IMR-90 (cell line): ENCODE measurements at places on chromosomes 1 and 21.

- no peak overlapping the region for H3K4me3 ChIP-seq
- peaks cover 3% of the 10 kb centered on the region for H3K27me3 ChIP-seq
- no peak overlapping the region for H3K27ac ChIP-seq
- no peak for DNase-seq
- H3K36me3 ChIP-seq, result no peaks in the 10 kb centered on the region
Measured at GRCh38 chr1:161404051-161404597, 36.4 kb upstream of the CFAP126 start.

- H3K27ac ChIP-seq, result peak overlapping the region; percentile 77; the same call in 1 of the 2 replicates
- H3K4me1 ChIP-seq, result peaks cover 7% of the 10 kb centered on the region; the same call in 1 of the 2 replicates
- no peaks in the 10 kb centered on the region for H3K27me3 ChIP-seq
- no peaks in the 10 kb centered on the region for H3K36me3 ChIP-seq
Measured at GRCh38 chr21:14850394-14850793, 214.4 kb downstream of the NRIP1 start.

DNA sequence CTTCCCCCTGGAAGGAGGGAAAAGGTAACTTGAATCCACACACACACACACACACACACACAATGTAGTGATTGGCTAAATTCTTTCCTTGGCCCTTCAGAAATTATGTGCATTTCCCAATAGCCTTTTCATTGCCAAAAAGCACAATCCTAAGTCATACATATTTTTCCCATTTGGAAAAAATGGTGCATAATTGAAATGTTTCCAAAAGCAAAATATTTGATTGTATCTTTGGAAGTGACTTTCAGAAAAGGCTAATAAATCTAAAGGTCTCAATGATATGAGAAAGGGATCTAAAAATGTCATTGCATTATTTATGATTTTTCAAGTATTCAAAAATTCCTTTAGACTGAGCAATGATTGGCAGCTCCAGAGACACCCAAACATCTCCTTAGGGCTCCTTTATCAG lies 43.5 kb upstream of the NEK7 start:
- no peaks in the 10 kb centered on the region for H3K27me3 ChIP-seq
- peaks cover 4% of the 10 kb centered on the region for H3K4me1 ChIP-seq
- peak; percentile 76 for DNase-seq
- H3K4me3 ChIP-seq, result no peak overlapping the region

DNA sequence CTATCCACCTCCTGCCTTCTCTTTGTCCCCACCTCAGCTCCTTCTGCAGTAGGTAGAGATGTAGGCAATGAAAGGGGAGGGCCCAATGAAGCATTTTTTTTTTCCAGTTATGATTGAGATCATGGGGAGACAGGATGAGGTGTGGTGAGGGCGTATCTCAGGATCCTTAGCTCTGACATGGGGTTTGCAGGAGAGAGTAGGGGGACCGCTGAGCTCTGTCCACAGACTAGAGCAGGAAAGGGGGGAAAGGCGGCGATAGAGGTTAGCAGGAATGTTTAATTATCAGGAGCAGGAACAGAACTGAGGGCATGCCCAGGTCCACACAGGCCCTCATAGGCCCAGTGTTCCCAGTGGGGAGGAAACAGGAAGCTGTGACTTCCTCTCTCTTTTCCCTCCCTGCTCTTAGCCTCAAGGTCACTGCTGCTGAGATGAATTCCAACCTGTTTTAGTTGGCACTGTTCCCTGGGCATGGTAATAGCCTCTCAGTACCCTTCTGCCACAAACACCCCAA lies 901 bp upstream of the RXFP4 start:
- H3K4me3 ChIP-seq, result no peak overlapping the region
- peaks cover 2% of the 10 kb centered on the region; the same call in 1 of the 2 replicates for H3K36me3 ChIP-seq
- peaks cover 11% of the 10 kb centered on the region for H3K4me1 ChIP-seq

GRCh38 chr1:170134521-170134920 lies 11.2 kb upstream of the NTMT2 start:
- no peaks in the 10 kb centered on the region; the same call in 1 of the 2 replicates for H3K27me3 ChIP-seq
- no peaks in the 10 kb centered on the region for H3K36me3 ChIP-seq
- H3K4me3 ChIP-seq, result no peak overlapping the region

GRCh38 chr1:110155878-110156522 lies 5.7 kb downstream of the SLC6A17 start:
- DNase-seq, result peak; percentile 63
- H3K4me1 ChIP-seq, result no peaks in the 10 kb centered on the region
- no peak overlapping the region for H3K27ac ChIP-seq

DNA sequence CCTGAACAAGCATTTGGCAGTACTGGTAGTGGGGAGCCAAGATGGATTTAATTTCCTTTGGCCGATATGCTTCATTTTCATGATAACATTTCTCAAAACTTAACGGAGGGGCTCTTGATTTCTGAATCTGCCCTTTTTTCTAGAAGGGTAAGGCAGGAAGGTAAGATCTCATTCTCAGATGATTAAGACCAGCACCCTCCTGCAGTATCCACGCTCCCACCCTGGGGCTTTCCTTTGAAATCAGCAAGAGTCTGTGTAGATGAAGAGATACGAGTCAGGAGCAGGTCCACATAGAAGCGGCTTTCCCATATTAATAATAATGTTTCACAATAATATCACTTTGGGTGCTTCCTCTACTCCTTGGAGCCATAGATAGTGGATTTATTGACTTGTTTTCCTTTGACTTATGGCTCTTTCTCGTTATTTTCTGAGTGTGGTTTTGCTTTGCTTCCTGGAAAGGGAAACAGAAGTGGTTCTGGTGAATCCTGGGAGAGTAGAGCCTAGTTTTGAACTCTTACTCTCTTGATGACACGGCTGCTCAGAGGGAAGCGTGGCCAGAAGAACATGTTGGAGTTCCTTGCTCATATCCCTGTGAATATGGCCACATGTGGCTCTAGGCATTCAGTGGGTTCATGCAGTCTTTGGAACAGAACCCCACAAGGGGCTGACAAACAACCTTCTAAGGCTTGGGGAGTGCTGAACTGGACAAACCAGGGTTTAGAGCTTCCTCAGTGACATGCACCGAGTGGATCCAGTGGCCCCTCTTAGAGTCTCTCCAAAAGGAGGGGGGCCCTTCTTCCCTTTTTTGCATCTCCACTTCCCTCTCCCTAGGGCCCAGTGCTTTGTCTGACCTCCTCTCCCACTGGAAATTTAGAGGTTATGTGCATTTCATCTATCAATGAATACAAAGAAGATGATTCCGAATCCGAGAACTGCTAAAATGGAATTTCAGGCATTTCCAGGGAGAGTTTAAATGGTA lies 195.7 kb downstream of the DYRK1A start:
- DNase-seq, result no peak
- no peak overlapping the region for H3K4me3 ChIP-seq
- no peaks in the 10 kb centered on the region for H3K36me3 ChIP-seq
- H3K27ac ChIP-seq, result no peak overlapping the region

DNA sequence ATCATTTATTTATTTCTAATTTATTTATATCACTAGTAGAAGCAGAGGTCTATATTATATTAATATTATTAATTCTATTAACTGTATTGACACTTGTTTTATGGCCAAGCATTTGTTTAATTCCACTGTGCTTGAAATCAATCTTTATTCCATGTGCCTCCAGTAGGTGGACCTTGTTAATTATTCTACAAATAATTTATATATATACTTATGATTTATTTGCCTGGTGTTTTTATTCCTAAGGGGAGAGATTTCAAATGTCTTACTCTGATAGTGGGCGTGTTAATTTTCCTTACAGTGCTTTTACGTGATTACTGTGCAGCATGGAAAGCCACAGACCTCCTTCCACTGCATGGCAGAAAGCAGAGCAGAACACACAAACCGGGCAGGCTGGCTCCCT lies 17.5 kb upstream of the OR6N2 start:
- H3K27me3 ChIP-seq, result no peaks in the 10 kb centered on the region
- no peaks in the 10 kb centered on the region for H3K4me1 ChIP-seq
- DNase-seq, result no peak
- no peaks in the 10 kb centered on the region for H3K36me3 ChIP-seq

- no peaks in the 10 kb centered on the region; the same call in 1 of the 2 replicates for H3K36me3 ChIP-seq
- H3K27me3 ChIP-seq, result peaks cover 7% of the 10 kb centered on the region
- no peak overlapping the region for H3K4me3 ChIP-seq
Measured at GRCh38 chr1:29330089-29330488, 93.8 kb downstream of the PTPRU start.

DNA sequence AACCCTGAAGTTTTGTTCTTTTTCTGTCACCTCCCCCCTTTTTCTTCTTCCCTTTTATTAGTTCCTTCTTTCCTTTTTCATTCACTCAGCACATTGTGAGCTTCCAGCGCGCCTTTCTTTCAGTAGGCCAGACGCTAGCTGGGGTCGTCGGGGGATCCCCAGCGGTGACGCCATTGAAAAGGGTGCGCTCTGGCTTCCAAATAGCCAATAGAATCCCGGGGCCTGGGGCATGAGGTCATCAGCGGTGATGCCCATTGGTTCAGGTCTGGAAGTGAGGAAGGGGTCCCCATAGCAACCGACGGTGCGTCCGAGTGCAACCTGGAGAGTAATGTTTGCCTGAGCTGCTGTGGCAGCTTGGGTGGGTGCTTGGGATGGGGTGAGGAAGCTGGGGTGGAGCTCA lies 6.9 kb upstream of the EFNA3 start:
- no peak overlapping the region for H3K27ac ChIP-seq
- H3K27me3 ChIP-seq, result peaks cover 23% of the 10 kb centered on the region
- no peak overlapping the region for H3K4me3 ChIP-seq

GRCh38 chr21:46429754-46430681 lies 28.7 kb upstream of the DIP2A start:
- H3K27ac ChIP-seq, result no peak overlapping the region
- no peaks in the 10 kb centered on the region for H3K27me3 ChIP-seq
- H3K4me1 ChIP-seq, result no peaks in the 10 kb centered on the region
- peaks cover 59% of the 10 kb centered on the region for H3K36me3 ChIP-seq
- H3K4me3 ChIP-seq, result no peak overlapping the region
- no peak for DNase-seq

GRCh38 chr21:29257701-29258100 lies 41.0 kb upstream of the BACH1 start:
- no peak overlapping the region for H3K4me3 ChIP-seq
- H3K27ac ChIP-seq, result peak overlapping the region; percentile 31; the same call in 1 of the 2 replicates
- H3K36me3 ChIP-seq, result no peaks in the 10 kb centered on the region
- DNase-seq, result no peak
- H3K4me1 ChIP-seq, result peaks cover 8% of the 10 kb centered on the region

GRCh38 chr1:201711811-201712210 lies 117.1 kb upstream of the IPO9 start:
- no peak overlapping the region for H3K4me3 ChIP-seq
- peaks cover 15% of the 10 kb centered on the region for H3K36me3 ChIP-seq
- DNase-seq, result no peak
- peak overlapping the region; percentile 82 for H3K27ac ChIP-seq
- H3K27me3 ChIP-seq, result no peaks in the 10 kb centered on the region

- peaks cover 32% of the 10 kb centered on the region for H3K4me1 ChIP-seq
- no peaks in the 10 kb centered on the region; the same call in 1 of the 2 replicates for H3K36me3 ChIP-seq
- H3K27ac ChIP-seq, result peak overlapping the region; percentile 82
- DNase-seq, result peak; percentile 97
- no peaks in the 10 kb centered on the region for H3K27me3 ChIP-seq
Measured at GRCh38 chr1:201562659-201563405, 23.9 kb downstream of the NAV1 start.
